A549 treated with Hydrocortisone at 1 μM for 4 hours (cell line): ENCODE measurements at places on chromosomes 2 and 18. TPM values are rescaled to one million over a fixed set of nuclear protein-coding genes. Genes with fewer than 3 reads are reported as not detected.

The MPPE1 gene
- 16.1 to 22.8 TPM (median 21.7 TPM) in 5 replicates for total RNA-seq

The CPLX4 gene
- total RNA-seq, result not detected in 5 replicates

The TRIB2 gene
- 0.47 to 0.77 TPM (median 0.75 TPM) in 5 replicates for total RNA-seq

The ATOH8 gene
- total RNA-seq, result 14.5 to 20.4 TPM (median 19.1 TPM) in 5 replicates

The UPP2 gene
- total RNA-seq, result not detected in 5 replicates

The CD8B2 gene
- total RNA-seq, result not detected in 5 replicates

The PRSS56 gene
- 0.06 to 0.18 TPM (median 0.15 TPM) in 5 replicates for total RNA-seq

The PCARE gene
- total RNA-seq, result not detected in 5 replicates

The MRPL30 gene
- 30.0 to 55.8 TPM (median 32.2 TPM) in 5 replicates for total RNA-seq

The ZNF516 gene
- total RNA-seq, result 3.9 to 4.9 TPM (median 4.1 TPM) in 5 replicates

The EGR4 gene
- 0.13 to 0.33 TPM (median 0.15 TPM) in 5 replicates for total RNA-seq

The YES1 gene
- total RNA-seq, result 16.6 to 32.6 TPM (median 21.2 TPM) in 5 replicates

The FN1 gene
- total RNA-seq, result 185 to 307 TPM (median 197 TPM) in 5 replicates

The C2orf80 gene
- total RNA-seq, result not detected in 5 replicates

The NXPH2 gene
- total RNA-seq, result not detected in 5 replicates

The CCDC121 gene
- 3.3 to 5.0 TPM (median 3.7 TPM) in 5 replicates for total RNA-seq

The SGPP2 gene
- 0.48 to 0.59 TPM (median 0.56 TPM) in 5 replicates for total RNA-seq

The NRP2 gene
- total RNA-seq, result 84.8 to 140 TPM (median 133 TPM) in 5 replicates

The MC2R gene
- total RNA-seq, result not detected in 5 replicates

The CRYBA2 gene
- not detected in 5 replicates for total RNA-seq

The NOP58 gene
- 111 to 140 TPM (median 119 TPM) in 5 replicates for total RNA-seq

The ANKRD30B gene
- not detected in 5 replicates for total RNA-seq

The RAX gene
- total RNA-seq, result 0.05 TPM in 1 of 5 replicates, not detected in the others

The ZSWIM2 gene
- not detected in 5 replicates for total RNA-seq

The MC4R gene
- not detected in 5 replicates for total RNA-seq

The YPEL5 gene
- 45.0 to 58.1 TPM (median 55.7 TPM) in 5 replicates for total RNA-seq

The CCDC85A gene
- 0.29 to 0.33 TPM (median 0.32 TPM) in 5 replicates for total RNA-seq

The SCYGR8 gene
- total RNA-seq, result not detected in 5 replicates

The BMP10 gene
- total RNA-seq, result not detected in 5 replicates

The RAD51AP2 gene
- not detected in 5 replicates for total RNA-seq

The ANTXR1 gene
- 97.2 to 167 TPM (median 135 TPM) in 5 replicates for total RNA-seq

The EN1 gene
- total RNA-seq, result 0.51 to 1.1 TPM (median 0.86 TPM) in 5 replicates

The CRACDL gene
- total RNA-seq, result 3.9 to 4.3 TPM (median 4.0 TPM) in 5 replicates

The HOXD3 gene
- total RNA-seq, result 0.08 to 0.18 TPM (median 0.17 TPM) in 4 of 5 replicates, not detected in the other

The NT5DC4 gene
- not detected in 5 replicates for total RNA-seq

The RAB6C gene
- not detected in 5 replicates for total RNA-seq

The BOLL gene
- not detected in 5 replicates for total RNA-seq

The ZNF236 gene
- 1.7 to 3.4 TPM (median 2.7 TPM) in 5 replicates for total RNA-seq

The WDR75 gene
- 32.0 to 46.7 TPM (median 36.9 TPM) in 5 replicates for total RNA-seq

The TRIM43B gene
- 0.08 to 0.12 TPM in 2 of 5 replicates, not detected in the others for total RNA-seq

The ABHD1 gene
- 0.82 to 2.0 TPM (median 1.4 TPM) in 5 replicates for total RNA-seq

The LPIN1 gene
- 9.2 to 10.9 TPM (median 9.8 TPM) in 5 replicates for total RNA-seq

The PLCD4 gene
- total RNA-seq, result 0.24 to 0.77 TPM (median 0.47 TPM) in 5 replicates

The ABCG5 gene
- total RNA-seq, result not detected in 5 replicates

The ALK gene
- total RNA-seq, result 0.02 TPM in 1 of 5 replicates, not detected in the others

The YWHAQ gene
- 997 to 1,116 TPM (median 1,085 TPM) in 5 replicates for total RNA-seq

The LYG2 gene
- total RNA-seq, result 0.18 TPM in 1 of 5 replicates, not detected in the others

The HOXD11 gene
- 5.5 to 6.7 TPM (median 6.2 TPM) in 5 replicates for total RNA-seq

The TFCP2L1 gene
- 18.4 to 26.2 TPM (median 22.4 TPM) in 5 replicates for total RNA-seq
